ENCODE measurements at places on chromosomes 6 and 20.

DNA sequence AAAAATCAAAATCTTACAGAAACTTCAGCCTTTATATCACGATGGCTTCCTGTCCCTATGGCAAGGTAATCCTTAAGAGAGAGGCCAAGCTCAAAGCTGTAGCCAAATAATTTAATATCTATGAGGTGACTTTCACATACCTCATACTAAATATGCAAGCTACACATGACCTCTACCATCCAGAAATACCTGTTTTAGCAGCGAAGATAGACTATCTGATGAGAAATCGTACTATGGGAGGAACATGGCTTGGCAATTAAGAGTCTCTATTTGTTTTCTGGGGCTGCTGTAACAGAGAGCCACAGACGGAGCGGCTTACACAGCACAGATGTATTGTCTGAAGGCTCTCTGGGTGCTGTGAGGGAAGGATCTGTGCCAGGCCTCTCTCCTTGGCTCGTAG is 31.0 kb upstream of the SALL4 start:
- DNase-seq = no peak

DNA sequence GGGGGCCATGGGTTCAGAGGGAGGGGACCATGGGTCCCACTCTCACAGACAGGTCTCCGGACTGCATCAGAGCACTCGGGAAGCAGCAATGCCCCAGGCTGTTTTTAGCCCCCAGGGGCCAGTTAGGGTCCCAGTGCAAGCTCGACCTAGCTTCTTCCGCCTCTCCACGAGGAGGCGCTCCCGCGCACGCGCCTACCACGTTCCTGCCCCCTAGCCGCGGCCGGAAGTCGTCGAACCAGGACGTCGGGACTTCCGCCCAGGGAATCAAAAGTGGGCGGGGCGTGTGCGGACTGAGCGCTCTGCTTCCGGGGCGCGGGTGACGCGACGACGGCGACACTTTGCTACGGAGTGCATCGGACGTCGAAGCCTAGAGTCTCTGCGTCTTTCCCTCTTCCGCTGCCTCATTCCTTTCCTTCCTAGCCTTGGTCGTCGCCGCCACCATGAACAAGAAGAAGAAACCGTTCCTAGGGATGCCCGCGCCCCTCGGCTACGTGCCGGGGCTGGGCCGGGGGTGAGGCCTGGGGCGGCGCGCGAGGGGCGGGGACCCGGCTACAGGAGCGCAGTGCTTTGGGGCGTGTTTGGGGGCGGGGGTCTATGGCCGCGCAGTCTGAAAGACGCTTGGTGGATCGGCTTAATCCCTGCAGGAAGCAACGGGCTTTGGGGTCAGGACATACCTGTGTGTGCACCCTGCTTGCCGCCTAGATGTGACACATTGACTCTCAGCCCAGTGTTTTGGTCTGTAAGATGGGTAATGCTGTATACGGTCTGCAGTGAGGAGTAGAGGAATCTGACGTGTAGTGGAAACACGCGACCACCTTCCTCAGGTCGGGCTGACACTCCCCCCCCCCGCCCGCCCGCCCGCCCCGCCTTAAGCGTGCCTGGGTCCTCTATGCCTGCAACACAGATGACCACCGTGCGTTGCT is at the start of gene PRPF6:
Gene PRPF6, plus strand, starts transcription at position 327 of the 923 bp plus-strand sequence. Its CDS starts 114 bp downstream, at position 441.
- peak; percentile 95 for DNase-seq

- DNase-seq = no peak
These were observed 279.6 kb downstream of the NRN1 start for GRCh38 chr6:5726976-5727718.

GRCh38 chr6:24822696-24823095 is 24.0 kb upstream of the ARMH2 start:
- DNase-seq = no peak

DNA sequence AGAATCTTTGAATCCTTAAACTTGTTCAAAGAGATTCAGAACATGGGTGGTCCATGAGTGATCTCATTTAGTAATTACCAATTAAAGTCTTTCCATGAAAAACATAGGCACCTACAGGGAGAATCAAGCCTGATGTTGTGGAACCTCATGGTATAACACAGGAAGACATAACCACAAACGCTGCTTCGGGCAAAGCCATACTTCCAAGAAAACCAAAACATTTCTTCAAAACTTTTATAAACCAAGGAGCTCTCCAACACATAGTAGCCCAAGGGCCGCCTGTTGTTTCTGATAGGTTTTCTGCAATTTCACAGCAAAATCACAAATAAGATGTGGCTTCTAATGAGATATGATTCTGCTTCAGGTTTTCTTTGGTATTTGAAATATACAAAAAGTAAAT is 2.5 kb downstream of the CHD6 start:
- no peak for DNase-seq

GRCh38 chr6:109428889-109429477 is 11.4 kb downstream of the PPIL6 start:
- DNase-seq = no peak

DNA sequence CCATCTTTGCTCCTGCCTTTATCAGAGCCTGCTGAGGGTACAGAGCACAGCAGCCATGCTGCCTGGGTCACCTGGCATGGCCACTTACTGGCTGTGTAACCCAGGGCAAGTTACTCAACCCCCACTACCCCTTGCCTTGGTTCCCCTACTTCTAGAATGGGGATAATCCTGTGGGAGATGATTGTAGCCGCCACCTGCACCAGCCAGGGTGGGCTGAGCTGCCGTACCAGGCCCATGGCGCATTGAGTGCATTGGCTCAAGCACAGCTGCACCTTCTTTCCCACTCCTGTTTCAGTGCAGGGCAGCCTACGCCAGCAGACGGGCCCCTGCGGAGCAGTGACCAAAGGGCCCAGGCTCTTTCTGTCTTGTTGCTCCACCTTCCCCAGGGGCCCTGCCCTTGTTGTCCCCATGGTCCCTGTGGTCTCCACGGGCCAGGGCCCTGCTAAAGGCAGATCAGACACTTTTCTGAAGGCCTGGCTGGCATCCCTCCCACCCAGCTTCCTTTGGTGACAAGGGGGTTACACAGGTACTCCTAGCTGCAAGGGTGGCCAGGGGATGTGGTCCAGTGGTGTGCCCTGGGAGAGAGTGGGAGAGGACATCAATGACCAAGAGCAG is 159.4 kb upstream of the MLN start:
- DNase-seq = no peak

- DNase-seq = no peak
These were observed 1.3 kb downstream of the SLC16A10 start for GRCh38 chr6:111088668-111089003.

- no peak for DNase-seq
These were observed 3.0 kb downstream of the PPP1R14C start for GRCh38 chr6:150145830-150146229.

DNA sequence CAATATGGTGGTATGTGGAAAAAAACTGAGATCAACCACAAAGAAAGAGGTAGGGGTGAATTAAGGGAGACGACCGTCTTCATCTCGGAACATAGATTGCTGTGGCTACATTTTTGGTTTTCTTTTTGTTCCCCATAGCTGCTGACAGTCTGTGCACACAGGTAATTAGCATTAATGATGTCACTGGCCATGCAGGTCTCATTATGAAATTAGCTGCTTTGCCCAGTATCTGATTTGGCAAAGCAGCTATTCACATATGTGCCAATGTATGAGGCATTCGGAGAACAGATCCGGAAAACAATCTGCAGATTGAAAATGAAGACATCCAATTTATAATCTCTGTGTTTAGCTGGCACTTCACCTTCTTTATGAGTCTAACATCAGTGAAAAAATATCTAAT is 13.1 kb downstream of the NOX3 start:
- no peak for DNase-seq

DNA sequence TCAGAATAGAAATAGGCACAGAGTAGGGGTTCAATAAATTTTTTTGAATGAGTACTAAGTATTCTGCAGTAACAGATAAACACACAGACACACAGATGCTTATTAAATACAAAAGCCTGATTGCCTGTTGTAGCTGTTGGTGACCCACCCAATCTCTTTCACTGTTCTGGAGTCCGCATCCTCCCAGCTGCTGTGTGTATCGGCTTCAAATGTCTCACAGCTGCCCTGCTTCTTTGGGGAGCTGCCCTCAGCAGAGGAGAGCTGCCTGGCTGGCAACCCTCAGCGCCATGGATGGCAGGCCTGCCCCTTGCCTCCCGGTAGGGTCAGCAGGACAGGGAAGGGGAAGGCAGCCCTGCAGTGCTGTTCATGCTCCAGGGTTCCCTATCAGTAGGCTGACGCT is 85.9 kb upstream of the PRND start:
- DNase-seq = no peak

GRCh38 chr20:61099806-61100205 is 152.3 kb upstream of the CDH4 start:
- no peak for DNase-seq

GRCh38 chr20:43936805-43937204 is 22.2 kb downstream of the TOX2 start:
- DNase-seq = no peak

GRCh38 chr20:48722002-48722731 is 105.6 kb downstream of the PREX1 start:
- DNase-seq = no peak

DNA sequence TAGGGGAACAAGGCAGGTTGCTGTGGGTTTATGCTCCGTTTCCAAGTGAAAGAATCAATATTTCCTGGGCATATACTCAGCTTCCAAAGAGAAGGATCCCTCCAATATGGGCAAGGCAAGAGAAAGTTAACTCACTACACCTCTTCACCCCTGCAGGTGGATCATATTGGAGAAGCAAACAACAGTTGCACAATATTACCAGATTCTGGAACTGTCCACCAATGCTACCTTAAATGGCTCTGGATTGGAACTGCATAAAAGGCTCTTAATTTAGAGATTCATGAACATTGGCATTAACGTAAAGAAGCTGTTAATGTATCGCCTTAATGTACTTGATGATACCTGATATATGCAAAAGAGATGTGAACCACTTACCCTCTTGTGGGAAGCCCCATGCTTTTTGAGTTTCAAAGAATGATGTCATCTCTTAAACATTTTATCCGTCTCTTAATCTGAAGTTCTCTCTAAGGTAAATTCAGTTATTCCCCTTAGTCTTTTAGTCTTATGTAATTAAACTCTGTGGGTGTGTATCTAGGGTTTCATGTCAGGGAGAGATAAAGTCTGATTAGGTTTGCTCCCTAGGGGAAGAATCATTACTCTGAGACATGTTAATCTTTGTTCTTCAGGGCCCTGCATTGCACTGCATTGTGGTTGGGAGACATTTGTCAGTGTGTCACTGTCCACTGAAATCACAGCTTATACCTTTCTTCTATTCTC is 99.5 kb downstream of the PHACTR1 start:
- no peak for DNase-seq

- DNase-seq = no peak
These were observed 2.8 kb downstream of the TNFRSF21 start for GRCh38 chr6:47306887-47307286.

- DNase-seq = no peak
These were observed 51.5 kb downstream of the CTCFL start for GRCh38 chr20:57473246-57474048.

GRCh38 chr20:14729390-14729789 is 392.0 kb upstream of the FLRT3 start:
- DNase-seq = no peak

DNA sequence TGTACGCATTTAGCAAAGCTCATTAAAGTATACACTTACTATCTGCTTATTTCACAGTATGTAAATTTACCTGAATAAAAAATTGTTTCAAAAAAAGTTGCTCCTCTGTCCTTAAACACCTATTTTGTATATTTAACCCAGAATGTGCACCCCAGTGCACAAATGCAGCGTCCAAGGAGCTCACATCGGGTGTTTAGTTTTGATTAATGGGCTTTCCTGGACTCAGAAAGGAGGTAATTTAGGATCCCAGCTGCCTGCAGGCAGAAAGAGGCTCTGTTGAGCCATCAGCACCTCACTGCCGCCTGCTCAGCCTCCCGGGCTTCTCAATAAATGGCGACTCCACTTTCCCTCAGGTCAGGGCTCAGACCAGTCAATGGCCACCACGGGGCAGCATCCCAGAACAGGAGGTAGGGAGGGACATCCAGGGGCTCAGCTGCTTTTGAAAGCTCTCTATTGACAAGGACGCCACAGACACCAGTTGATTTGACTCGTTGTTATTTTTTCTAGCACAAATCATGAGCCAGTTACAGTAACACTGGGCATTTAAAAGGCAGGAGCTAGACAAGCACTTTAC is 70.2 kb upstream of the TBC1D7 start:
- no peak for DNase-seq

GRCh38 chr6:105553171-105553570 is 150.3 kb upstream of the PREP start:
- DNase-seq = no peak

- DNase-seq = peak; percentile 84
These were observed 15.7 kb upstream of the HLA-A start for GRCh38 chr6:29926413-29927274.

DNA sequence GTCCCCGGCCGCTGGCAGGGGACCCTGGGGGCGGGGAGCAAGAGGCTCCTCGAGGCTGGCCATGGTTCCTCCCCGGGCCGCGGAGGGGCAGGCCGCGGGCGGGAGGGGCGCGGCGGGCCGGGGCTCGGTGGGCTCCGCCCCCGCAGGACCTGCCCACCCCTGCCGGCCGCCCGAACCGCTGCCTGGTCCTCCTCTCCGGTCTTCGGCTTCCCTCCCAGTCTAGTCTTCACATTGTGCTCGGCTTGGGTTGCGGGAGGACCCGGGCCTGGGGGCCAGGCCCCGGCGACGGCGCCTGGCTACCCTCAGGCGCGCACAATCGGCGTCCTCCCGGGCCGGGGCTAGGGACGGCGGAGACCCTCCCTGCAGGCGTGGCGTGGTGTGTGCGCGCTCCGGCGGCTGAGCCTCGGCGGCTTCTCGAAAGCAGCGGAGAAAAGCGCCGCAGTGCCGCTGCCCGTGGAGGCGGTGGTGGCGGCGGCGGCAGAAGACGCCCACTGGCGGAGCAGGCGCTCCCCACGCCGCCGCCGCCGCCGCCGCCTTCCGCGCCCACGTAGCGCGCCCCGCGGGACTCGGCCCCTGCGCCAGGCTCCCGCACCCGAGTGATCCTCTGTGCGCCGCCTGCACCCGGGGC is at the start of gene PDE10A:
Gene PDE10A, minus strand, starts transcription at position 493 of the 628 bp plus-strand sequence. Its CDS starts 430 bp downstream, at position 63.
- DNase-seq = no peak

- DNase-seq = no peak
These were observed 5.2 kb upstream of the STMND1 start for GRCh38 chr6:17096652-17097051.

- no peak for DNase-seq
These were observed 198.7 kb downstream of the MOXD1 start for GRCh38 chr6:132202574-132202973.

- no peak for DNase-seq
These were observed 560.8 kb upstream of the JAG1 start for GRCh38 chr20:11234608-11235007.
